Vagina (tissue), 2 donors: ENCODE measurements at places on chromosomes 1 and 21. TPM values are rescaled to one million over a fixed set of nuclear protein-coding genes. Genes with fewer than 3 reads are reported as not detected.

DNA sequence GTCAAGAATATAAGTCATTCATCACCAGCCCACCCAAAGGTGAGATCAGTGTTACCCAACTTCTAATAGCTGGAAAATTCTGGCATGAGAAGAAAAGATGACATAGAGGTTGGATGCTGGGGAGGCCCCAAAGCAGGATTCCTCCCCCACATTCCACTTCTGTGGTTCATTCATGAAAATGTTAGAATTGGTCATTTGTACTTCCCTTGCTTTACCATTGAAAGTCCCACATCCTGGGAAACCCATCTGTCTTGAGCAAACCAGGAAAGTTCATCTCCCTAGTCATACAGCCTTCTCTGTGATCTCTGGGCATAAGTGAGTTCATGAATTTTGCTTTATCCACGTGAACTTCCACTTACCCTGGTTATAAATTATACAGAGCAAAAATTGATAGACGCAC, 66.8 kb downstream of the SERINC2 start:
- DNase-seq, result no peak

- DNase-seq, result no peak
Measured at GRCh38 chr21:44982558-44983250, 42.9 kb downstream of the SLX9 start.

Gene NTNG1
- 6.6 TPM for total RNA-seq

DNA sequence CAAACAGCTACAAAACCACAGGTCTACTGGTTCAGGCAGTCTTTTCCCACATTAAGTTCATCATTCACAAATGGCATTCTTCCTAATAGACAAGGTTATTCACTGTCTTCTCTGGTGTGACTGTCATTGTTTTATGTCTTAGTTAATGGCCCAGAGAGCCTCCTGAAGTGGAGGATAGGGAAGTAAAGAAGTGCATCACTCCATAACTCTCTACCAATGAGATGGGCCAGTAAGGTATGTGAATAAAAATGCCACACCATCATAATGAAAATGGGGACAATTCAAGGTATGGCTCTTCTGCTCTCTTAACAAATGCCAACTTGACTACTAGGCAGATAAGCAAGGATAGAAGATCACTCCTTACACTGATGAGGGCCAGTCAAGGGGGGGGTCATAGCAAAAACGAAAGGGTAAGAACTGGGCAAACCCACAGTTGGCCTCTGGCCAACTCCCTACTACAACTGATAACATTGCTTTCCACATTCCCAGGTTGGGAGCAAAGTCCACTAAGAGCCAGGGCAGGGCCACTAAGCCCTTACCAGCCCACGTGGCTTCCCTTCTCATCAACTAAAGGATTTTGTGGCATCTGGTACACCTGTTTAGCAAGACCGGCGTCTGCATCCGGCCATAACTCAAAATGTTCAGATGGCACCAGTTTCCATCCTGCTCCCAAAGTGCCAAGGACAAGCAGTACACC, 10.0 kb downstream of the PABPC4 start:
- no peak for DNase-seq

DNA sequence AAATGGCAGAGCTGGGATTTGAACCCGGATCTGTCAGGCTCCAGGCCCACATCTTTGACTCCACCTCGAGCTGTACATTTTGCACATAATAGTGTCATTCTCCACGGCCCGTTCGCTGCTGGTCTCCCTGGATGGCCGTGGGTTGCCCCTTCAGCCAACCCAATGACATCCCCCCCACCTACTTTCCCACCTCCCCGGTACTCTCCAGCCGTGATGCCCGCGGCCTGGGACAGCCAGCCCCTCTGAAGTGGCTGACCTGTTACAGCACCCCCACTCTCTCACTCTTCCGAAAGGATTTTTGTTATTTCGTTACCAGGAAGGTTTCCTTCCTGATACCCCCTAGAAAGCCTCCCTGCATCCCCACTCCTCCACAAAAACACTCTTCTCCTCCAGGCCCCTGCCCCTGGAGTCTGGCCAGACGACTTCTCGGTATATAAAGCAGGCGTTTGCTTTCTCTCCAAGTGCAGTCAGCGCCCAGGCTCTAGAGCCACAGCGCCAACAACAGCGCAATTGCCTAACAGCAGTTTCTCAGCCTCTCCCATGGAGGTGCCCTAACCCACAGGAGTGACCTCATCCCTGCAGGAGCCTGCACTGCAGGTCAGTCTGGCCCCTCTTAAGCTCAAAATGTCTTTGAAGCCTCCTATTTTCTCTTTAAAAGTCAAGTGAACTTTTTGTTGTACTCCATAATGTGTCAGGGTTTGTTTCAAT, 14.5 kb upstream of the GJB5 start:
- no peak for DNase-seq
